ENCODE measurements at places on chromosomes 4 and X. TPM values are rescaled to one million over a fixed set of nuclear protein-coding genes. Genes with fewer than 3 reads are reported as not detected.

- no peak for DNase-seq
Measured at GRCh38 chr4:146143888-146144287, 31.6 kb upstream of the LSM6 start.

The CT45A5 gene
- total RNA-seq, result not detected

GRCh38 chr4:27010334-27010940 is 149.8 kb downstream of the STIM2 start:
- DNase-seq, result peak; percentile 43

The PNMA6A gene
- total RNA-seq, result 9.7 TPM

DNA sequence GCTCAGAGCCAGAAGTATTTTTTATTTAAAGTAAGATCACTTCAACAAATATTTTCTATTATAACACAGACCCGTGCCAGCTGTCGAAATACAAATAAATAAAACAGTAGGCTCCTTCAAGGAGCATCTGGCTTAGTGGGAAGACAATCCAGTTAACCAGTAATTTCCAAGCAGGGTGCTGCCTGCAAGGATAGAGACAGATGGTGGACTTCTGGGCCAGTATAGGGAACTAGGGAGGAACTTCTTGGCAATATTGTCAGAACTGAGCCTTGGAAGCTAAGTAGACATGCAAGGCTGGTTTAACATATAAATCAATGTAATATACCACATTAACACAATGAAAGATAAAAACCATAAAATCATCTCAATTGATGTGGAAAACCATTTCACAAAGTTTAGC is 17.0 kb upstream of the MTMR1 start:
- no peak for DNase-seq

The CDS1 gene
- total RNA-seq, result 1.1 TPM

DNA sequence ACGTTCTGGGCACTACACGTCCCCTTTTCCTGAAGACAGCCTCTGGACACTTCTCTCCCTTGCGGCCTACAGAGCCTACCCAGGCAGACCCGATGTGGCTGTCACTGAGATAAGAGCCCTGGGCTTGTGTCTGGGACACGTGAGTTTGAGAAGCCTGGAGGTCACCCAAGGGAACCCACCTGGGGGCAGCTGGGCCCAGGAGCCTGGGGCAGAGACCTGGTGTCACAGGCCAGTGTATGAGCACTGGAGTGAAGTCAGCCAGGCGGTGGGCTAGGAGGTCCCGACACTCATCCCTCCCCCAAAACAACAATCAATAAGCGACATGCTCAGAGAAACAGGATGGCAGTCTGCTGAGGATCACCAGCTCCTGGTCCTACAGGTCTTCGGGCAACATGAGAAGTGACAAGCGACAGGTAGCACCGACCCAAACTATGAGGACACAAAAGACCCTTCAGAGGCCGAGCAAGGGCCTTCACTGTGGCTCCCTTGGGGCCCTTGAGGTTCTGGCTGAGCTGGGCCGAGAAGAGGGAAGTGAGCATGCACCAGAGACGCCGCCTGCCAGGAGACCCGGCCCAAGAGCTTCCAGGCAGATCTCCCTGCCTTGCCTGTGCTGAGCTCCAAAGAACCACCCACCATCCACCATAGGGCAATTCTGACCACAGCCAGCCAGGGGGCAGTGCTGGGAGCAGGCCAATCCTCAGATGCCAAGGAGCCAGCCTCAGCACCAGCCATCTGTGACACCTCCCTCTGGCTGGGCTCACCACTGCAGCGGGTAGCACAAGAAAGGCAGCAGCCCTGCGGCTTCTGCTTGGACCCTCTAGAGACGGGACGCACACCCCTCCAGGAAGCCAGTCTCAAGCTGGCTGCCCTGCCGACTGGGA is 11.0 kb upstream of the DUSP9 start:
- no peak for DNase-seq

- DNase-seq, result no peak
Measured at GRCh38 chr4:161926033-161926828, 237.6 kb downstream of the FSTL5 start.

The PDE5A gene
- 13.9 TPM for total RNA-seq

The CENPVL1 gene
- 1.3 TPM for total RNA-seq

DNA sequence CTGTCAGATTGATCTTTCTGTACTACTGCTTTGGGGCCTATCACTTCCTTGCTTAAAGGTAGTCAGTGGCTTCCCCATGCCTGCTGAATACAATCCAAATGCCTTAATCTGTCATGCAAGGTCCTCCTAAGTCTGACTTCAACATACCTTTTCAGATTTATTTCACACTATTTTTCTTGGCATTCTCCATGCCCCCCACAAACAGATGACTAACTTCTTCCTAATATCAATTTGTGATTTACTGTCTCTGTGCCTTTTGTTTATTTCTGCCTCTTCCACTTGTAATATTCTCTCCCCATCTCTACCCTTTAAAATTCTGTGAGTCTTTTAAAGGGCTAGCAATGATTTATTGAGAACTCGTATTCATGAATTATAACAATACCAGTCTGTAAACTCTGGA is 41.8 kb downstream of the OCRL start:
- DNase-seq, result no peak

DNA sequence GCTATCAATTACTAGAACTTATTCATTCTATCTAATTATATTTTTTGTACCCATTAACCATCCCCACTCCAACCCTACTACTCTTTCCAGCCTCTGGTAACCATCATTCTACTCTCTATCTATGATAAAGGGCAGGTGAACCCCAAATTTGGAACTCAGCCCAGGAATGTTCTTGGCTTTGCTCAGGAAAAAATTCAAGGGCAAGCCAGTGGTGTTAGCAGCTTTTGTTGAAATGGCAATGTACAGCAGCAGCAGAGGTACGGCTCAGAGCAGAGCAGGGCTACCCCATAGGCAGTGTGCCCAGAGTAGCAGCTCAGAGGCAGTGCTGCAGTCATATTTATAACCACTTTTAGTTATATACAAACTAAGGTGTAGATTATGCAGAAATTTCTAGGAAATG is 138.2 kb downstream of the RNF150 start:
- no peak for DNase-seq

The CSAG3 gene
- not detected for total RNA-seq

- no peak for DNase-seq
Measured at GRCh38 chr4:62670514-62670913, 1470.4 kb downstream of the ADGRL3 start.

- DNase-seq, result no peak
Measured at GRCh38 chrX:68363984-68364383, 69.3 kb downstream of the OPHN1 start.

The KLF8 gene
- total RNA-seq, result 2.2 TPM

- DNase-seq, result no peak
Measured at GRCh38 chr4:168652755-168653154, 155.9 kb downstream of the PALLD start.

GRCh38 chr4:183012879-183013729 is 86.0 kb upstream of the WWC2 start:
- DNase-seq, result no peak

DNA sequence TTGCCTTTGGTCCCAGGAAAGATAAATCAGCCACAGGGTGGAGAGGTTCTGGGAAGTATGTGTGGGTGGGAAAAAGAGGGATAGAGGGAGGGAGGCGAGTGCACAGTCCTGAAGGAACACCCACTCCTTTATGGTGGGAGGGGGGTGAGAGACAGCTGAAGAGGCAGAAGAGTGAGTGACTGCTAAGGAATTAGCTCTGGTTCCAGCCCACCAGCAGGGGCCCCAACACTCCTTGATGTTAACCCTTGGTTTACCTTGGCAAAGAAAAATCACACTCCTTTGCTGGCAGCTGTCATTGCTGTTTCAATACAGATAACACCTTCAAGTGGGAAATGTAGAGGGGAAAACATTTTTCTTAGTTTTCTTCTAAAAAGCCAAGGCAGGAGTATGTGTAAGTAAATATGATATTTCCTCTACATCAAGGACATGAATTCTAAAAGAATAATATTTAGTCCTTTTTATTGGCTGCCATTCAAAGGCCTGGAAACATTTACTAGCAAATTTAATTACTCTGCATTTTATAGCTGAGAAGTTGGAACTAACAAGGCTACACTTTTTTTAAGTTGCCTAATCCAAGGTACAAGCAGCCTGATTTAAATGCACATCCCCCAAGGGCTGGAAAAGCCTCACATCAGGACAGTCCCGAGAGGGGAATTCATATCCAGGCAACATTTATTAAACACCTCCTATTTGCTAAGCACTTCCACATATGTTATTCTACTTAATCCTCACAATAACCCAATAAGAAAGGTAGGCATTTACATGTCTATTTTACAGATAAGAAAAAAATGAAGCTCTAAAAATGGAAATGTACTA is 81.7 kb downstream of the HS6ST2 start:
- DNase-seq, result no peak

GRCh38 chrX:39144323-39144722 is 343.1 kb downstream of the MID1IP1 start:
- DNase-seq, result no peak

The ARMCX1 gene
- total RNA-seq, result 30.6 TPM

The XK gene
- 0.12 TPM for total RNA-seq

The ANOS1 gene
- total RNA-seq, result 18.8 TPM

DNA sequence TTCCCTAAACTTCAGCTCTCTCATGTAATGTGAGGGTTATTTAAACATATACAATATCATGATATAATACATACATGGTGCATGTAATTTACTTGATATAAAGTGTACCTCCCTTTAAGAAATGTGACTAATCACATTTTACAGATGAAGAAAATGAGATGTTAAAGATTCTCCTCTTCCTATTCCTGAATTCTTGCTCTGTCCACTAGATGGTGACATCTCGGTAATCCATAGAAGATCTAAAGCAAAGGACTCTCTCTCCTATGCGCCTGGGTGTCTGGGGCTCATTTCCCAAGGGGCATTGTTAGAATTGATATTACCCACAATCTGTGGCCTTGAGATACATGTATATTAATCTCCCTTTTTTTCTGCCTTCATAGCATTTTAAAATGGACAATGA is 804.9 kb downstream of the RAB28 start:
- DNase-seq, result no peak

DNA sequence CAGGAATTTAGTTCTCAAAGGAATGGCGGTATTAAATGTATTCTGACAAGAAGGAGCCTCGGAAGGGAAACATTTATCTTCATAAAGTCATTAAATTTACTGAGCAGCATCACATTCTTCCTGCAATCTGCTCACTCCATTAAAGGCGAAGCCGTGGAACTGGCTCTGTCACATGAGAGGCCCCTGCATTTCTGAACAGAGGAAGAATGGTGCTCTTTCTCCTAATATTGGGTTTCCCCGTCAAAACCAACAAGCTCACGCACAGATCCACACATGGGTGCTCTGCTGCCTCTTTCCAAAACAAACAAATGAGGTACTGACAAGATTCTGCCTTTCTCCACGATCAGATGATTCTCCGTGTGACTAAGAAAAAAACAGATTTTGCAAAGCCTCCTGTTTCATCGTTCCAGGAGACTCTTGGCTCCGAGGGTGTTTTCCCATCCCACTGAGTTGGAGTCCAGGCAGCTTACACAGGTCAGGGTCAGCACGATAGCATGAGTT is 191.2 kb downstream of the IDS start:
- DNase-seq, result no peak

- no peak for DNase-seq
Measured at GRCh38 chrX:71997320-71997719, 86.7 kb downstream of the NHSL2 start.

DNA sequence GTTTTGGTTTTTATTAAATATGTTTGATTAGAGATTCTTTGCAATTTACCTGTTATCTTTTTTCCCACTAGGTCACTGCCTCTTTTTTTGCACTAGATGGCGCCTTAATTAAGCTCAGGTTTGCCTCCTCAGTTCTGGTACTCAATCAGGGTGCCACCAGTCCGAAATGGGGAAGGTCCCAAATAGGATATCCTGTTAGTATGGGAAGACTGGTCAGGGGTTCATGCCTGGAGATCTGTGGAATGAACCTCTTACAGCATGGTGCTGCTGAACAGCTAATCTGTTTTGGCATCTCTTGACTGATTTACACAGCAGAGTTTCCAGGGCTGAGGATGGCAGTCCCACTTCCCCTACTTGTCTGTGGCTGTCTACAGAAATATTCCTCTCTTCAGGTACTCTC is 24.2 kb upstream of the VSIG1 start:
- no peak for DNase-seq

The SYTL4 gene
- total RNA-seq, result 4.5 TPM

DNA sequence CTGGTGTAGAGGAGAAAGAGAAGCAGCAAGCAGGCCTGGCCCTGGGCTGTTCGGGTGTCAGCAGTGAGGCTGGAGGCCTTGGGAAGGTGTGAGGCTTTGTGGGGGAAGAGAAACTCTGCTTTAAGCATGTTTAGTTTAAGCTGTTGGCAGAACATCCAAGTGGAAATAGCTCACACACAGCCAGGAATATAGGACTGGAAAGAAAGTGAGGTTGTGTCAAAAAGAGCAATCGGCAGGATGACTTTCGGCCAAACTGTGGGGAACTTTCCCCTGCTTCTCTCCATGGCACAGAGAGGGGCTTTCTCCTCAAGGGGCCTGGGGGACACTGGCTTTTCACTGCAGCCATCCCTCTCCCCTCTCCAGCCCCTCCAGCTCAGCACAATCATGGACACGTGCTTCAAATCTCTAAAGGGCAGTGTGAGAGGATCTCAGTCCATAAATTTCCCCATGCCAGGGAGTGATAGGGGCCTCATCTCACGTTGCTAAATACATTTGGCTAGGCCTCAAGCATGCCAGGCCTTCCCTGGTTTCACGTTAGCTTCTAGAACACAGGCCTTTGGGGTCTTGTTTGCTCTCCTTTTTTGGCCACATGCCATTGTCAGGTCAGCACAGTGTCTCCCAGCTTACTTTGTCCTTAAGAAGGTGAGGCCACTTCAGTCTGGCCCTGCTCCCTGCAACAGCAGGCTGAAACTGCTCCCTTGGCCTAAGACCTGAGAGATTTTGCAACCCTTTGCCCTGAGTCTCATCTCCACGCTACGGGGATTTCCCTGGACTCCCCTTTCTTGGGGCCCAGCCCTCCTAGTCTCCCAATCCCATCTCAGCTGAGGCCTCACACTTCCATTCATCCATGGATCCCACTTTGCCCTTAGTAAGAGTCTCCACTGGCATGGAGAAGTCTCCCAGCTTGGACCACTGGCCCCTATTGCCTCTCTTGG is 8.3 kb upstream of the CITED1 start:
- no peak for DNase-seq

GRCh38 chr4:179583221-179583620 is 2141.0 kb upstream of the AGA start:
- no peak for DNase-seq

DNA sequence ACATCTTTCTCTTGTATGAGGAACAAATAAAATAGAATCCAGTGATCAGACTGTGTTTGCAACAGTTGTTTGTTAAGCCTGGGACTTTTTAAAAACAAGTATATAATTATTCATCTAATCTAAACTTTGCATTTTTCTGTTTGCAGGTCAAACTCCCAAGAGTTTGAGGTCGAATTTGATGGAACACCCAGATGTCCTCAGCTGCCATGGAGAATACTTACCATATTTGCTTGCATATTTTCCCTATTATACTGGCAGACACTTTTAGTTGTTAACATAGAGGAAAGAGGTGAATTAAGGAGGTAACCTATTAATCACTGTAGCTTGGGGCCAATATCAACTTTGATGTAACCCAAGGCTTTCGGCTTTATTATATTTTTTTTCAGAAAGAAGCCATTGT is 401.5 kb upstream of the DIPK2B start:
- no peak for DNase-seq

The RAP1GDS1 gene
- 46.0 TPM for total RNA-seq
